ENCODE measurements at places on chromosomes 11 and 22. TPM values are rescaled to one million over a fixed set of nuclear protein-coding genes. Genes with fewer than 3 reads are reported as not detected.

The GAS2 gene
- total RNA-seq: 6.5 TPM

DNA sequence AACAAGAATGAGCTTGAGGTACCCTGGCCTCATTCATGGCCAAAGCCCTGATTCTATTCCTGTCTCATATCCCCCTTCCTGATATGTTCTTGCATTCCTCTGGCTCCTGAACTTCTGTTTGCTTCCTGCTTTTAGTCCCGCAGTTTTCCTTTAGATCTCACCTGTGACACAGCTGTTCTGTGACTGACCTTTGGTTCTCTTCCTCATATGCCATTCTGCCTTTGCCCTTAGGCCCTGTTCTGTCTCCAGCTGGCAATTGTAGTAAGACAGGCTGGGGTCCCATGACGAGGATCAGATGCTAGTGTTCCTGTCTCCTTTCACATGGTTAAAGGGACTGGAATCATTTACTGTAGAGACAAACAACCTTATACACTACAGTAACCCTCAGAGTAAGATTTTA lies 59.0 kb upstream of the PDE3B start:
- DNase-seq: no peak

GRCh38 chr11:125892994-125893393 lies 5.5 kb downstream of the HYLS1 start:
- no peak for DNase-seq

The LIF gene
- 0.47 TPM for total RNA-seq

The LGR4 gene
- 3.3 TPM for total RNA-seq

The APOL4 gene
- total RNA-seq: not detected

The OVOL1 gene
- total RNA-seq: 0.17 TPM

DNA sequence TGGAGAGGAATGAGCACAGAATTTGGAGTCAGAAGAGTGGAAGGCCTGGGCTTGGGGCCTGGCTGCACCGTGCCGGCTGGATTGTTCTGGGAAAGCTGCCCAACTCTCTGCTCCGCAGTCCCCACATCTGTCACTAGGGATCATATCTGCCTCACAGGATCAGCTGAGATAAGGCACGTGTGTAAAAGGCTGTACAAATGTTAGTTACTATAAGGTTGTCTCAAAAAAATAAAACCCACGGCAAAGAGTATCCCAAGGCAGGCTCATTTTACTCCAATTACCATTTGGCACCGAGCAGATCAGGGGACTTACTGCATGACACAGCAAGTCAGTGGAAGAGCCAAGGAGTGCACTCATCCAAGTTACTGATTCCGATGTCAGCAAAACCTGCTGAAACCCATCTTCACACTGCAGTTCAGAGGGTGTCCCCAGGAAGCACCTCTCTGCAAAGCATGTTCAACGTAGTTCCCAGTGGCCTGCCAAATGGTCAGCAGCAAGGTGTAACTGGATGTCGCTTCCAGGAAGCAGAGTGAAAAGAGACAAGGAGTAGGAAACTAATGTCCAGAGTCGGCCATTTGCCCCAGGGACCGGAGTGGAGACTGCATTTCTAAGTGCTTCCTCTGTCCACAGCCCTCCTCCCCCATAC lies 18.1 kb upstream of the MRTFA start:
- DNase-seq: no peak

DNA sequence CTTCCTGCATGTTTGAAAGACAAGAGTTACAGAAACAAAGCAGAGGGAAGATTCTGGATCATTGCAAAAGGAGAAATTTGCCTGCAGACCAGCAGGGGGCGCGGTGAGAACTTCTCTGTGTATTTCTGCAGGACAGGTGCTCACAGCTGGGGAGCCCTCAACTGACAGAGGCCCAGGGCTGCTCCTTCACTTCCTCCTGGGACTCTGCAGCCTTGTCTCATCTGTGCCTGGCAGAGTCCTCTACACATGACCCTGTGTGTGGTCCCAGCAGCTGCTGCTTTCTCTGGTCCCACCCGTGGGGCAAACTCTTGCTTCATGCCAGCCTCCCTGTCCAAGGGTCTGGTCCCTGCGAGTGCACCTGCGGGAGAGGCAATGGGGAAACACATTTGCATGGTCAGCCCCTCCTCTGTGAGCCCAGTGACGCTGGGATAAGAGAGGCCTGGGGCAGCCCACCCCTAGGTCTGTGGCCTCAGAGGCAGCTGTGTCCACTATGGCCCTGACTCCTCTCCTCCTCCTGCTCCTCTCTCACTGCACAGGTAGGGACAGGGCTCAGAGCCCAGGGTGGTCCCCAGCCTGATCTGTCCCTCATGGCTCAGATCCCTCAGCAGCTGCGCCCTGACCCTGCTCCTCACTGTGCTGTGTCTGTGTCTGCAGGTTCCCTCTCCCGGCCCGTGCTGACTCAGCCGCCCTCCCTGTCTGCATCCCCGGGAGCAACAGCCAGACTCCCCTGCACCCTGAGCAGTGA lies 43.2 kb upstream of the VPREB1 start:
- DNase-seq: peak; percentile 69

The MYO7A gene
- total RNA-seq: 0.17 TPM

DNA sequence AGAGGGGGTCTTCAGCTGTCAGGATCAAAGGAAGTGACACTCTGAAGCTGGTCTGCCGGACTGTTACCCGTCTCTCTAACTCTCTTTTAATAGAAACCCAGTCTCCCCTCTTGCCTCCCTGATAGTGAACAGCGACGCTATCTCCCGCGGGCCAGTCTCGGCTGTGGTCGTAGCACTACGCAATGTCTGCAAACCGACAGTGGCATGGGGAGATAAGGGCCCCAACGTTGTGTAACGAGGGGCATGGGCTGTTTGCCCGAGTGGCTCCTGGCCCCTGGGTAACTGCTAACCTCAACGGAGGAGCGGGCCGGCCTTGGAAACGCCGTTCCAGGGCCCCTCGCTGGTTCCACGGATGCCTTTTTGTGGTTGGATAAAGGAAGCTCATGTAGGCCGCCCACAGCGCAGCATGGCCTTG lies 23.3 kb downstream of the ZBTB16 start:
- DNase-seq: peak; percentile 25

DNA sequence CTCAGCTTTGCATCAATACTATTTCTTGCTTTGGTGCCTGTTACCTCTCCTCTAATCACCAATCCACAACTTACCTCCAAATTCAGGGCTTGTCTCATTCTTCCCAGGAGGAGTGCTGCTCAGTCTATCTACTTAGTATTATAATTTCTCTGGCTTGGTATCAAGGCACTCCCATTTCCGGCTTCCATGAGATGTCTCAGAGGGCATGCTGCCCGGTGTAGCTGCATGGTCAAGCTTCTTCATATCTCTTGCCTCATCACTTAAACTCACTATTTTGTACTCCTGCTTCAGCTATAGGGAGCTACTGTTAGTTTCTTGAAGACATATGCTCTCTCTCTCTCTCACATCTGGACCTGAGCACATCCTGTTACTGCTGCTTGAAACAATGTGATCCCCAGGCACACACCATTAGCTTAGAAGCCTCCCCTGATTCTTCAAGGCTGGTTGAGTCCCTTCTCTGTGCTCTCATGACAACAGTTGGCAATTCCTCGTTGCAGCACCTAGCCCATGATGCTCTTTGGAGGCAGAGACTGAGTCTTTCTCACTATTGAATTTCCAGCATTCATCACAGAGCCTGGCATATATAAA lies 182.8 kb upstream of the SYN3 start:
- DNase-seq: no peak

DNA sequence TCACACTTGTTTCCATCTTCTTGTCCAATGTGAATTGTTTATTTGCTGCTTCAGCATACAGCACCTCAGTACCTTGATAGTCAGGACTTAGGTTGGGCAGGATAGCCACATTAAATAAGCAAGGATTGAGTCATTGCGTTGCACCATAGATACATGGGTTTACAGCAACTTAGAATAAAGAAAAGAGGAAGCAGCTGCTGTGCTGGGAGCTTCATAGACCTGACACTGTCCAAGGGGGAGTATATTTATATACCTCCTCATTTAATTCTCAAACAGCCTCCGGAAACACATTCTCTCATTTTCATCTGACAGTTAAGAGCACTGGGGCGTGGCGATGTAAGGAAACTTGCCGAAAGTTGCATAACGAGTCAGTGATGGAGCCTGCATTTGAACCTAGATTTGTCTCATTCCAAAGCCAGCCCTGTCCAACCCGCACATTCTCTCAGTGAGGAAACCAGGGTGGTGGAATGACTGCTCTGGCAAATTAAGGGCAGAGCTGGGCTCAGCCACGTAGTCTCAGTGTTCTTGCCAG lies 42.2 kb downstream of the UBASH3B start:
- peak; percentile 71 for DNase-seq

The C11orf91 gene
- total RNA-seq: not detected

GRCh38 chr11:1271002-1271401 lies 38.4 kb downstream of the TOLLIP start:
- DNase-seq: no peak

The DEFB131B gene
- total RNA-seq: not detected

GRCh38 chr11:95950905-95951304 lies 27.0 kb upstream of the MTMR2 start:
- no peak for DNase-seq

DNA sequence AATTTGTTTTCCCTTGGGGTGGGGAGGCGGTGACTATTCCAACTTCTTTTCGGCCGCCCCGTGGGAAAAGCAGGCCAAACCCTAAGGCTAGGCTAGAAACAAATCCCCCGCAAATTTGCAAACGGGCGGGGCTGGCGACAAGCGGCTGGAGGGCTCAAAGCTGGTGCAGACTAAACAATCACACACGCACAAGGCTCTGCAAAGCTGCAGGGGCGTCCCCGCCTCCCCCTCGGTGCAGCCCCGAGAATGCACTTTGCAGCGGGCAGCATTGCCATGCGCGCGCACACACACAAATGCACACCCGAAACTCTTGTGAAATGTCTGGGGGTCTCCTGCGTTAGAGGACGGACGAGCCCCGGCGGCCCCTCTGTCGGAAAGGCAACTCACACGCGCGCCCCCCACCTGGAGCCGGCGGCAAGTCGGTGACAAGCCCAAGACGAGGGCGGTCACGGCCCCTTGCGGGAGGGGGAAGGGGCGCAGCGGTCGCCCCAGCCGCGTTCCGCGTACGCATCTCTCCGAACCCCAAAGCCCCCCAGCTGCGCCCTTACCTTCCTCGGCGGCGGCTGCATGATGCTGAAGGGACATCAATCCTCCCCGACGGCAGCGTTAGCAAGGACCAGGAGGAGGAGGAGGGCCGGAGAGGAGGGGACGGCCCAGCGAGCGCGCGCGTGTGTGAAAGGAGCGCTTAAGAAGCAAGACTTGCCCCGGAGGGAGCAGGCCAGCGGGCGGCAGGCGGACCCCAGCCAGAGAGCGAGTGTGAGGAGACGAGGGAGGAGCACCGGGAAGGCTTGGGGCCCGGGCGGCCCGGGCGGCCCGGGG lies 600 bp downstream of the FCHSD2 start:
- DNase-seq: peak; percentile 87

The WEE1 gene
- total RNA-seq: 31.2 TPM

- peak; percentile 44 for DNase-seq
These were observed 87.0 kb downstream of the CSNK2A3 start for GRCh38 chr11:11265994-11266606.

The NLRP10 gene
- not detected for total RNA-seq

GRCh38 chr11:11463405-11463804 lies 110.4 kb upstream of the CSNK2A3 start:
- no peak for DNase-seq

The FRMD8 gene
- total RNA-seq: 82.5 TPM

- no peak for DNase-seq
These were observed 5.0 kb downstream of the CCDC188 start for GRCh38 chr22:20145832-20146223.

The ADORA2A gene
- 45.4 TPM for total RNA-seq

GRCh38 chr11:20157728-20158127 lies 2.5 kb downstream of the DBX1 start:
- DNase-seq: no peak

- no peak for DNase-seq
These were observed 418.7 kb upstream of the ANO5 start for GRCh38 chr11:21774212-21774611.

Data from B cell (primary cell).